Activated T-cell treated with anti-CD3 and anti-CD28 coated beads for 1 hour (primary cell): ENCODE measurements at places on chromosomes 1 and 21.

DNA sequence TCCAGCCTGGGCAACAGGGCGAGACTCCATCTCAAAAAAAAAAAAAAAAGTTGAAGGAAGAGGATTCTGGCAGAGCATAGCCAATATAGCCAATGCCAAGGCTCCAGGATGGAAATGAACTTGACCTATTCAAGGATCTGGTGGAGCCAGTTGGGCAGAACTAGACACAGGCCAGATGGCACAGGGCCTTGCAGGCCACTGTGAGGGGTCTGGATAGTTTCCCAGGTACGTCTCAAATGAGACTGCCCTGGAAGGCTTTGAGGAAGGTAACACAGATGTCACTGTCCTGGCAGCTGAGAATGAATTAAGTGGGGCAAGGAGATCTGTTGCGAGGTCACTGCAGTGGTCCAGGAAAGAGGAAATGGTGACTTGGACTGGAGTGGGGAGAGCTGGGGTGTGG lies 12.0 kb upstream of the ARHGEF19 start:
- DNase-seq: no peak

GRCh38 chr1:226417350-226417749 lies 9.5 kb upstream of the PARP1 start:
- DNase-seq: no peak

DNA sequence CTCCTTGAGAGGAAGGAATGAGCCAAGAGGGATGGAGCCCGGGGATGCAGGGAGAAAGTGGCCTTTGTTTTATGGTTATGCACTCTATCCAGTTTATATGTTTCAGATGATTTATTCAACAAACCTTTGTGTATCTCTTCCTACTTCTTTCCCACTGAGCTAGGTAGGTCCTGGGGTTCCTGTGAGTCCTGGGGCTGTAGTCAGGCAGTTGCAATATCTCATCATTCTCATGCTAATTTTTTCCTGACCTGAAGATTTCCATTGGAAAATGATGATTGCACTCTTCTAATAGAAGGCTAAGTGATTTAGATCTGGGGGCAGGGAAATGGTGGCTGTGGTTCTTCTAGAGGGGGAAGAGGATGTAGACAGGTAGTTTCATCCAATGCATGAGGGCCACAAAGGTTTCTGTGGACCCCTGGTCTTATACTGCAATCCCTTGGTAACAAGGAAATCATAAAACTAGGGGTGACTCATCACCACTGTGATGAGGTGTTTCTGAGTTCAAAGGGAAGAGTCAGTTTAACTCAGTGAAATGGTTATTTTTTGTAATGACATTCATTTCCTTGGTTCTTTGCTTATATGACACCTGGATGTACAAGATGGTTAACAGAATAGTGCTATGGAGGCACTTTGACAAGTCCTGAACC lies 20.2 kb downstream of the B3GALT5 start:
- DNase-seq: no peak

- DNase-seq: no peak
Observed at GRCh38 chr1:95084317-95085176, 11.8 kb upstream of the ALG14 start.

- DNase-seq: no peak
Observed at GRCh38 chr1:190154744-190155143, 322.9 kb downstream of the BRINP3 start.

DNA sequence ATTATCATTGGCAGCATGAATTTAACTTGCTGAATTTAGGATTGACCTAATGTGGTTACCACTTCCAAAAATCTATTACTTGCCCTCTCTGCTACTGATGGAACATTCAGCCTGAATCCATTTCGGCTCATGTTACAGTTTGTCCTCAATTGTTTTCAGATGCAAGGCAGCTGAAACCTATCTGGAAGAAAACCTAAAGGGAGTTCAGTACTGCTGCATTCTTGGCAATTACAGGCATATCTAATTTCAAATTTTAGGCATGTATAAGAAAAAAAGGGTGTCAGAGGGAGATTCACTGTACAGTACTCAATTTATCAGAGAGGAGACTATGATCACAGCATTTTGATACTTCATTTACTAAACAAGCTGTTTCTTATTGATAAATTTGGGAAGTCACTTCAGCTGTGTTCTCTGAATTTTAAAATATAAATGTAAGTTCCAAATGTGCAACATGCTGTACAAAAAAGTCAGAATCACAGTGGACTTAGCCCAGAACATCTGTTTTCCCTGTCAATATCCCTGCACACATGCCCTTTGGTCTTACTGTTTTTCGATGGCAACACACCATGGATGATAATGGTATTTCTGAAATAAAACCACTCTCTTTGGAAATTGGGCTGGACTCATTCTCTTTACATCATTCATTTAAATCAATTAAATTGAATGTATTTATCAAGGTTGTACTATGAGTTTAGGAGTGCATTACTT lies 651.6 kb upstream of the ADGRL4 start:
- no peak for DNase-seq

- DNase-seq: no peak
Observed at GRCh38 chr1:37513795-37514349, 694 bp downstream of the MEAF6 start.

DNA sequence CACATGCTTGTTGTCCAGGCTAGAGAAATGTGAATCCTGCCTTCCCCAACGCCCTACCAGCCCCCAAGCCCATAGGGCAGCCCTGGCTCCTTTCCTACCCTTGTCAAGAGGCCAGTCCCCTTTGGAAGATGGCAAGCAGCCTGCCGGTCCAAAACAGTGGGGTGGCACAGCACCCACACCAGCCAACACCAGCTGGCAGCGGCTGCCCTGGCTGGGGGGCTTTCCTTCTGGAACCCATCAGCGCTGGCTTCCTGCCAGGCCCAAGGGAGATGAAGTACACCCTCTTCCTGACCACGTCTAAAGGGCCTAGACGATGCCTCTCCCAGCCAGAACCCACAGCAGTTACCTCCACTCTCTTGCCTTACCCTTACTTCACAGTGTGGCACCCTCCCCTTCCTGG lies 24.2 kb downstream of the KCNN3 start:
- no peak for DNase-seq

DNA sequence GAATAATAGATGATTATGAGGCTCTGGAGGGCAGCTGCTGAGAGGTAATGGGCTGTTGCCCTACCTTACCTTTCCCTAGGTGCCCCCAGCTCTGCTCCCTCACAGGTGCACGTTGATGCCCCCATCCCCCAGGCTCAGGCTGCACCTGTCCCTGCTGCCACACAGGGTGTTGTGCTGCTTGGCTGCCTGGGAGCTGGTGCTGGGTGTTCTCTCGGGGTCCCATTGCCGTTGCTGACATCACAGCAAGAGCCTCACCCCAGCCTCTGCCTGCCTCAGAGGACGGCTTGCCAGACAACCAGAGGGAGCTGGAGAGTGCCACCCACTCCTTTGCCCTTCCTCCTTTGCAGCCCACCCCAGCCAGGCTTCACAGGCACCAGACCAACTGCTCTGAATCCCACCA lies 31.4 kb upstream of the DMBX1 start:
- no peak for DNase-seq

DNA sequence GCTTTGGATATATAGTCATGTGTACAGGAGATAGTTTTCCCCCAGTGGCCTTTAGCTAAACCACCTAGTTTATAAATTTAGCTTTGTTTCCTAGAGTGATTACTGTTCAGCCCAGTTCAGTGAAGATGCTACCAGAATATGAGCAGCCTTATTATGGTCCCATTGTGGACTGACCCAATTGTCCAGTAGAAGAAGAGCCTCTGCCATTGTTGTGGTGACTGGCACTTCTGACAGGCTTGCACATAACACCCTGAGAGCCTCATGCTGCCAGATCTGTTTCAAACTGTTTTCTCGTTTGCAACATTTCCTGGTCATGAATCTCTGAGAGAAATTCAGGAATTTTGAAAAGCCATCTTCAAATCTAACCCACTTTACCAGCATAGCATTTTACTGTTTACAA lies 20.6 kb downstream of the KPNA6 start:
- no peak for DNase-seq

DNA sequence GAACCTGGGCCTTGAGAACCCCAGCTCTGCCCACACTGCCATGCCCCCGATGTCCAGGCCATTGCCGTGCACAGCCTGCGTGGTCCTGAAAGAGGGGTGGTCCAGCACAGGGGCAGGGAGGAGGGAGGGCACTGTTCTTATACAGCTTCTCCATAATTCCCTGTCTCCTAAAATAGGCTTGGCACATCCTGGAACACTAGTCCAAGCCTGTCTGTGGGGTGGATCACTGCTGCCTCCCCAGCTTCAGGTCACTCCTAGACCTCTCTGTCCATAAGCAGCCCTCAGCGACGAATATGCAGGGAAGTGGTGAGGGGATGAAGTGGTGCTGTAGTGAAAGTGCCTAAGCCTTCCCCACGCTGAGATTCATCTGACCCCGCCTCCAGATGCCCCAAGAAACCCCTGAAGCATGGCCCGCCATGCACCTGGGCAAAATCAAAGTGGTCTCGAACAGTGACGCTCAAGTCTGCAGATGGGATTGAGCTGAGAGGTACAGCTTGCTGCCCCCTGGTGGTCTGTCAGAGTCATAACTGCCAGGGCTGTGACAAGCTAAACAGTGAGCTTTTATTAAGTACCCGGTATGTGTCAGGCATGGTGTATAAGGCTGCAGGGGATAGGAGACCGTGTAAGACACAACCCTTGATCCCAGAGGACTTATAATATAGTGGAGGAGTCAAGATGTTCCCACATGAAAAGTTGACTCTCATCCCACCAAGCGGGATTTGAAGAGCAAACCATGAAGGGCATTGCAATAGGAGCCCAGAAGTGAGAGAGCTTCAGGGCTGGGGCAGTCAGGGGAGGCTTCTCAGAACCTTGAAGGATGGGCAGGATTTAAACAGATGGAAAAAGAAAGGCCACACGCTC lies 66.6 kb downstream of the FAM163A start:
- peak; percentile 61 for DNase-seq

DNA sequence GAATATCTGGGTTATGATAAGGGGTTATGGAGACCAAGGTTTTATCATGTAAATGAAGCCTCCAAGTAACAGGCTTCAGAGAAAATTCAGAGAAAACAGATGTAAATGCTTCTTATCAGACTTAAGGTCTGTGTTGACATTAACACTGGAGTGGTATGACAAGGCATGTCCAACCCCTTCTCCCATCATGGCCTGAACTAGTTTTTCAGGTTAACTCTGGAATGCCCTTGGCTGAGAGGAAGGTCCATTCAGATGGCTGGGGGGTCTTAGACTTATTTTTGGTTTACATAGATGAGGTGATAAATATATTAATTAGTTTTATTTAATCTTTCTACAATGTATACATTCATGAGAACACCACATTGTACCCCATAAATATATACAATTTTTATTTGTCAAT lies 399.6 kb downstream of the TBX15 start:
- DNase-seq: no peak

- DNase-seq: no peak
Observed at GRCh38 chr1:59682396-59683080, 132.2 kb upstream of the HOOK1 start.

DNA sequence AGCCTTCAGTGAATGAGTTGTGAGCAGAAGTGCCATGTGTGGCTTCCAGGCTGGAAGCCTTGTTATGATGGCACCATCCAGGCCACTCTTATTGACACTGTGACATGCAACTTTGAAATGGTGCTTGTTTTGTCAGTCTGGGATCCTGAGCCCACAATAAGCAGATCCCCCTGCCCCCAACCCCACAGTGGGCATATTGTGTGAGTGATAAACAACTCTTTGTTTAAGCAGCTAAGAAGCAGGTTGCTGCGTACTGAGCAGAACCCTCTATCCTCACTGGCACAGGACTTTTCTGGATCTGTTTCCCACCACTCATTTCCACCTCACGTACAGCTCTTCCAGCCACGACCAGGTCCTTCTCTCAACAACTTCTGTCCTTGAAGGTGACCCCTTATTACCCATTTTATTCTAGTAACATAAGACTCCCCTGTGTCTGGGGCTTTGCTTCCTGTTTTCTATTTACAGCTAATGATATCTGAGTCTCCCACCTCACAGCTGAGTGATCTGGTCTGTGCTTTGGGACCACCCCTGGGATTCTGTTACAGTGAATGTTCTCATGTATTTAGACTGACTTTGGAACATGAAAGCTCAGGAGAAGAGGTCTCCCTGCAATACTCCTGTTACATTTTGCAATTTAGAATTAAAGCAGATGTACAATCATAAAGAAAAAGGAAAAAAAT lies 375.5 kb downstream of the PCP4 start:
- DNase-seq: no peak

GRCh38 chr1:48054232-48054631 lies 57.0 kb upstream of the TRABD2B start:
- no peak for DNase-seq

DNA sequence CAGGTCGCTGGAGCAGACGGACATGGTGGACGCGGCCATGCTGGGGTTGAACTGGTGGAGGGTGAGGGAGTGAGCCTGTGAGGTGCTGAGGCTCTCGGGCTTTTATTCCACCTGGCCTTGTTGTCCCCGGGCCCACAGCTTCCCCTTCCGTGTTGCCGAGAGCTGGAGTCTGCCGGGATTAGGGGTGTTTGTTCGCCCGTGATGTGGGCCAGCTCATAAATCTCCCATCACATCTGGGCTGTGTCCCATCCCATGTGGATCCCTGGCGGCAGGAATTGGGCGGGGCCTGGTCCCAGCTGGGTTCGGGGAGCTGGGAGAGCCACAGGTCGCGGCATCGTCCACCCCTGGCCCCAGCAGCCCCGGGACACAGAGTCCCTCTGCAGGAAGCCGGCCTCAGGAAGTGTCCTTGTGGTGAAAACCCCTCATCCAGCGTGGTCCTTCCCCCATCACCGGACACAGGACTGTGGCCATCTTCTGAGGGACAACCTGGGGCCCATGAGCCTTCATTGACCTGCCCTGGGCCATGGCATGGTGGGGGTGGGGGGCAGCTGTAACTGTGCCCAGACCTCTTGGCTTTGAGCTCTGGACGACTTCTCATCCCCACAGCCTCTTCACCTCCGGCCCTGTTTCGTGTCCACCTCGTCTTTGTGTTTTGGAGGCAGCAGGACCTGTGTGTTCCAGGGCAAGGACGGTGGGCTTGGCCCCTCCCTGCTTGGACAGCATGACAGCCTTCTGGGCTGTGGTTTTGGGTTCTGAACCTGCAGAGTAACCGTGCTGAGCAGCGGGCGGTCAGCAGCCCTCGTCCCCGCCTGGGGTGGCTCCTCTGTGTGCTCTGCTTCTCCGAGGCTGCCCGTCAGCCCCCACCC lies at the start of gene KRTAP10-6:
Gene KRTAP10-6 (minus strand): TSS at position 60 of the 866 bp plus-strand sequence. CDS start 21 bp downstream, at position 39.
- no peak for DNase-seq

- no peak for DNase-seq
Observed at GRCh38 chr1:107936498-107937481, 28.2 kb downstream of the VAV3 start.

- no peak for DNase-seq
Observed at GRCh38 chr1:230501242-230501641, 75.1 kb upstream of the PGBD5 start.

- DNase-seq: no peak
Observed at GRCh38 chr21:15730484-15731242, 881 bp downstream of the USP25 start.

DNA sequence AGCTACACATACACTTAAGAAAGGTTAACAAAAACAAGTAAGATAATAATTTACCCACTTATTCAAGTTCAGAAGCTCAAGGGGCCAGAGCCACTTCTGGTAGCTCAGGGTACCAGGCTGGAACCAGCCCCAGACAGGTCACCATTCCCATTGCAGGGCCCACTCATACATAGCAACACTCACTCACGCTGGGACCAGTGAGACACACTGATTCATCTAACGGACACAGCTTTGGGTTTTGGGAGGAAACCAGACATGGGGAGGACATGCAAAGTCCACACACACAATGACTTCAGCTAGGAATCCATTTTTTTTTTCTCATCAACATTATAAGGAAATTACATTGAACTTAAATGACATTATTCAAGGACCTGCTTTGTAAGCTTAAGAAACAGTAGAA lies 169.1 kb downstream of the ZC3H11B start:
- no peak for DNase-seq
